ENCODE measurements at places on chromosomes 7 and 10. TPM values are rescaled to one million over a fixed set of nuclear protein-coding genes. Genes with fewer than 3 reads are reported as not detected.

The ENTPD1 gene
- 3.3 TPM for polyA plus RNA-seq

DNA sequence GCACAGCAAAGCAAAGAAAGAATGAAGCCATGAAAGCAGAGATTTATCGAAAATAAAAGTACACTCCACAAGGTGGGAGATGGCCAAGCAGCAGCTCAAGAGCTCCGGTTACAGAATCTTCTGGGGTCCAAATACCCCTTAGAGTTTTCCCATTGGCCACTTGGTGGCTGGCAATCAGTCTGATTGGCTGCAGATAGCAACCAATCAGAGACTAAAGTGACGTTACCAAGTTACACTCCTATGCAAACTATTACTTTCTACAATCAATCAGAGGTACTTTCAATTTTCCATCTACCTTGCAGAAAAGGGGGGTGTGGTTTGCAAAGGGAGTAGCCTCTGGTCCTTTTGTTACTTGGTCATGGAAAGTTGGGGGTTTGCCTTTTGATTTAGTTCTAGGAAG lies 58.0 kb upstream of the AUTS2 start:
- H3K36me3 ChIP-seq: no peaks in the 10 kb centered on the region
- H3K27ac ChIP-seq: no peak overlapping the region
- no peak overlapping the region for H3K4me3 ChIP-seq
- H3K27me3 ChIP-seq: no peaks in the 10 kb centered on the region

- no peaks in the 10 kb centered on the region for H3K4me1 ChIP-seq
- H3K27me3 ChIP-seq: no peaks in the 10 kb centered on the region
- DNase-seq: no peak
- H3K4me3 ChIP-seq: no peak overlapping the region
- H3K36me3 ChIP-seq: no peaks in the 10 kb centered on the region
These were observed 24.3 kb downstream of the SLC25A28 start for GRCh38 chr10:99595770-99596465.

DNA sequence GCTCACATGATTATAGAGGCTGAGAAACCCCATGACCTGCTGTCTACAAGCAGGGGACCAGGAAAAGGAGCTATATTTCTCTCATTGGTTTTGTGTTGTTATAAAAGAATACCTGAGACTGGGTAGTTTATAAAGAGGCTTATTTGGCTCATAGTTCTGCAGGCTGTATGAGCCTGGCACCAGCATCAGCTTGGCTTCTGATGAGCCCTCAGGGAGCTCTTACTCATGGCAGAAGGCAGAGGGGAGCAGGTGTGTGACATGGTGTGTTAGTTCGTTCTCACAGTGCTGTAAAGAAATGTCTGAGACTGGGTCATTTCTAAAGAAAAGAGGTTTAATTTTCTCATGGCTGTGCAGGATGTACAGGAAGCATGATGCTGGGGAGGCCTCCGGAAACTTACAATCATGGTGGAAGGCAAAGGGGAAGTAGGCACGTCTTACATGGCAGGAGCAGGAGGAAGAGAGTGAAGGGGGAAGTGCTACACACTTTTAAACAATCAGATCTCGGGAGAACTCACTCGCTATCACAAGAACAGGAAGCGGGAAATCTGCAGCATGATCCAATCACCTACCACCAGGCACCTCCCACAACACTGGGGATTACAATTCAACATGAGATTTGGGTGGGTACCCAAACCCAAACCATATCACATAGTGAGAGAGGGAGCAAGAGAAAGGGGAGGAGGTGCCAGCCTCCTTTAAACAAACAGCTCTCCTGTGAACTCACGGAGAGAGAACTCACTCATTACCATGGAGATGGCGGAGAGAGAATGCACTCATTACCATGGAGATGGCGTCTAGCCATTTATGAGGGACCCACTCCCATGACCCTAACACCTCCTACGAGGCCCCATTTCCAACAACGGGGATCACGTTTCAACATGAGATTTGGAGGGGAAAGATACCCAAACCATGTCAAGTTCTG lies 133.4 kb downstream of the JCAD start:
- no peaks in the 10 kb centered on the region for H3K36me3 ChIP-seq
- H3K27ac ChIP-seq: no peak overlapping the region
- H3K27me3 ChIP-seq: no peaks in the 10 kb centered on the region
- no peak for DNase-seq
- no peaks in the 10 kb centered on the region for H3K4me1 ChIP-seq
